Suppressor macrophage treated with lipopolysaccharide for 4 hours (primary cell): ENCODE measurements at places on chromosomes 16 and 17.

GRCh38 chr17:45403906-45404490, 28.7 kb downstream of the ARHGAP27 start:
- DNase-seq: no peak

DNA sequence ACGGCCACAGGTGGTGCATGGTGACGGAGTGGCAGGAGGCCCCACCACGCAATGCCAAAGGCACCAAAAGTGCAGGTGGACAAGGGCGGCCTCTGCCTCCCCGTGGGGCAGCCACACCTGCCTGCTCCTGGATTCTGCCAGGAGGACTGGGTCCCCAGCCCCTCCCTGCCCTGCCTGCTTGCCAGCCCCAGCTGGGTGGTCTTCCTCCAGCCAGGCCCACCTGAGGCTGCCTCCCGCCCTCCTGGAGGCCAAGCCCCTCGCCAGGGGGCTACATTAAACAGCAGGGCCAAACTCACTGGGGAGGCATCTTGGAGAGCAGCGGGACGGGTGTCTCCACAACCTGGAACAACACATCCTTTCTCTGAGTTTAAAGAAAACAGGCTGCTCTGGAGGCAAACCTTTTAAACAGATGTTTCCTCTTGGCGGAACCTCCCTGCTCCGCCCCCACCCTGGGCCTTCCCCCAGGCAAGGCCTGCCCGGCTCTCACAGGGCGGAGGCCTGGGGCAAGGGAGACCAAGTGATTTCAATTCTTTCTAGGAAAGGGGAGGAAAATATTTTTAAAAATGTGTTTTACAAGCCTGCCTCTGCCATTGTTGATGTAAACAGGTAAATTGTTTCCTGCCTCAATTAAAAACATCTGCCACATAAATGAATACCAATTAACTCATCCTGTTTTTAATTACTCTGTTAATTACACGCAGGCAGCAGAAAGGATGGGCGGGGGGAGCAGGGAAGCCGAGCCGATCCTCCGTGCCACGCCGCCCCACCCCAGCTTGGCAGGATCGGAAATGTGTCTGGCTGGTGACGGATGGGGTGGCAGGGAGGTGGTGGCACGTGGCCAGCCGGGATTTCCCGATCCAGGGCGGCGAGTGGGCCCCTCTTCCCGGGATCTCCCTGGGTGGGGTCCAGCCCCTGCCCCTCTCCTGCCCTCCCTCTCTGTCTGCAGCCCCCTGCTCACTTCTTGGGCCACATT, 54.4 kb upstream of the PABPN1L start:
- peak; percentile 78 for DNase-seq

- no peak for DNase-seq
These were observed 71.2 kb upstream of the C16orf82 start for GRCh38 chr16:26995522-26995921.

DNA sequence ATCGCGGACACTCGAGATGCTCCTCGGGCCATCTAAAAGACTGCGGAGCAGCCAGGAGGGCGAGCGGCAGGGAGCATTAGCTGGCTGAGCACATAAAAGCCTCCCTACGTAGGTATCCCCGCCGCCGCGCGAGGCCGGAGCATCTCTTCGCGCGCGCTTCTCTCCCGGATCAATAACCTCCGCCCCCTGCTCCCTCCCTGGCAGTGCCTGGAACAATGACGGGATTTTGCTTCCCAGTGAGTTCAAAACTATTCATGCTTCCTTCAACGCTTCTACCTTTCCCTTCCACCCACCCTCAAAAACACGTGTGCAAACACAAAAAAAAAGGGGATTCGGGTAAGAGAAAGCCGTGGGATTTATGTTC, 984 bp downstream of the CENPV start:
- no peak for DNase-seq

- no peak for DNase-seq
These were observed 52.4 kb upstream of the PMFBP1 start for GRCh38 chr16:72224260-72224768.

GRCh38 chr17:45784741-45785479, 790 bp downstream of the CRHR1 start:
- peak; percentile 50 for DNase-seq

DNA sequence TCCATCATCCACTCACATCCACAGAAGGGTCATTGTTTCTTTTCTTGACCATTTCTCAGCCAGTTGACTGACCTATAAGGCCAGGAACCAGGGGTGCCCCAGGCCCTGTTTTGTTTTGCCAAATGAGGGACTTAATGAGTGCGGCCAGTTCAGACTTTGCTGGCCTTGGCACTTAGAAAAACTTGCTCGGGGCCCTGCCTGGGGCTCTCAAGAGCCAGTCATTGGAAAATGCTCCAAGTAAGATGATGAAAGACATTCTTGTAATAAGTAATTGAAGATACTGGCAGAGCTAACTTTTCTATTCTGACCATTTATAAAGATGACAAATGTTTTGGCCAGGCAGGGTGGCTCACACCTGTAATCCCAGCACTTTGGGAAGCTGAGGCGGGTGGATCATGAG, 29.0 kb upstream of the CLEC18B start:
- no peak for DNase-seq

GRCh38 chr17:19020016-19020415, 15.5 kb upstream of the FAM83G start:
- no peak for DNase-seq

- DNase-seq: peak; percentile 28
These were observed at the start of gene PRSS22 for GRCh38 chr16:2857451-2858244. PRSS22 (minus strand) TSS chr16:2858170; CDS start chr16:2858104, 66 bp downstream.

- no peak for DNase-seq
These were observed 120.6 kb upstream of the KCNJ16 start for GRCh38 chr17:69954241-69954925.

- DNase-seq: no peak
These were observed 40.1 kb downstream of the LITAF start for GRCh38 chr16:11546608-11547061.

- DNase-seq: no peak
These were observed 4.8 kb downstream of the PPM1D start for GRCh38 chr17:60604686-60605334.

DNA sequence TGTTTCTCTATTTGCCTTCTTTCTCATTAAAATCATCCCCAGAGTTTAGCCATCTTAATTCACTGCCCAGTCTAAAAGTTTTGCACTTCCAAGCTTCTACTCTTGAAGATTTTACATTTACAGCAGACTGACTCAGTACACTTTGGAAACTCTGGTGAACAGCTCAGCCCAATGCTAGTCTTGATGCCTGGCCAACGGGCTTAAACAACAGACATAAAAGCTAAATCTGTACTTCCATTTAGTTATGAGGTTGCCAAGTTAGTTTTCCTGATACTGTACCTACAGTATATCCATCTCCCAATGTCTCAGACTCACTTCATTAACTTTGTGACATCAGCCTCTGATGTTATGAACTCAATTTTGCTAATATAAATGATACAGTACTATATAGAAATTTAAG, 891.8 kb upstream of the SOX9 start:
- DNase-seq: no peak

DNA sequence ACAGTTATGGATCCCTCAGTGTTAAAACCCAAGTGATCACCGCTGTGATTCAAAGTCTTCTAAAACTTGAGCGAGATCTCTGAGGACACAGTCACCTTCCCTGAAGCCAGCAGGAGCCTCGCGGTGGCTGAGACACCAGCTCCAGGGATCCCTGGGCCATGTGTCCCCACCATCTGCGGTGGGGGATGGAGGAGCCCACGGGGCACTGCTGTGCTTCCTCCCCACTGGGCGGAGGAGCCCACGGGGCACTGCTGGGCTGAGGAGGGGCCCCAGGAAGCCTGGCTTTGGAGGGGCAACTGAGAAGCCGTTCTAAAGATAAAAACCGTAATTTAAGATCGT, 65.7 kb upstream of the METRNL start:
- DNase-seq: no peak

DNA sequence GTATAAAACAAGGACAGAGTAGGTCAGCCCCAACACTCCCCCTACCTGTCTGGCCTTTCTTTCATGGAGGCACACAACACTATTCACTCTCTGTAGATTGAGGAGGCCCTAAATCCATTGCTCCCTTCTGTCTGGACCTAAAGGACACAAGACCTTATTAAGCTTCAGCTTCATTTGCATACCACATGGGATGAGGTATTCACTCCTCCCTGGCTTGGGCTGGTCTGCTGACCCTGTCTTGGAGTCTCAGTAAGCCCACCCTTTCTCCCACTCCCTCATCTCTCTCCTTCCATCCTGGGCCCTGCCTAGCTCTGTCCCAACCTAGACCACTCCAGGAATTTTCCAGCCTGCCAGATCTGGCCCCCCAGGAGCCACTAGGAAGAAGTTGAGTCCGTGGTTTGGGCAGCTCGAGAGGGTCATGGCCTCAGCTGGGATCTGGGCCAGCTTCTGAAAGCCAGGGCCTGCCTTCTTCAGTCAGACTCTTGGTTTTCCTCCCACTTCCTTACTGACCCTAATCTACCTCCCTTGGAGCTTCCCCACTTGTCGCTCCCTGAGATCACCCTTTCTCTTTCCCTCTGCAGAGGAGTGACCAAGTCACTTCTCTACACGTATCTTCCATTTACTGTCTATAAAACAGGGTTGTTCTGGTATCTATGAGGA, 6.5 kb upstream of the LLGL1 start:
- DNase-seq: peak; percentile 23

DNA sequence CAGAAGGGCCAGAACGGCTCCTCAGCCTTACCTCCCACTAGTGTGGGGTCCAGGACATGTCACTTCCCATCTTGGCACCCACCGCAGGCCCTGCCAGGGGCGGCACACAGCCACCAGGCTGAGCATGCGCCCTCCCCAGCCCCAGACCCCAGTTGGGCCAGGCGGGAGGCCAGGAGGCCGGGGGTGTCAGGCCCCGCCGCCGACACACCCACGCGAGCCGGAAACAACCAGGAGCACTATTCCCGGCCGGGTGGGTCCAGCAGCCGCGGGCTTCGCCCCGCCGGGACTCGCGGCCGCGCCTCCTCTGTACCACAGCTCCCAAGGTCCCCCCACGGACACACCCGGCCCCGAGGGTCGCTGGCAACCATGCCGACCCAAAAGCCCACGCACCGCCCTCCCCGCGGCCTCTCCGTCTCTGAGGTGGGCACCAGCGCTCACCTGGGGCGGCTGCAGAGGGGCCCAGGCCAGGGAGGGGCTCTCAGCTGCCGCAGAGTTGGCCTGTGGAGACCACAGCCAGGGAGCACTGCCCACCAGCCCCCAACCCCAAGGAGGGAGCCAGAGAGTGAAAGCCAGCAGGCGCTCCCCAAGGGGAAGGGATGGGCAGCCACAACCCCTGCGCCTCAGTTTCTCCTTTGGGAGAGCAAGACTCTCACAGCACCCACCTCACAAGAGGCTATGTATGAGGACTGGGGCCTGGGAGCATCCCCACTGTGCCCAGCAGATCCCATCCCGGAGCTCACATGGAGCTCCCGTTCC, 18.0 kb downstream of the B9D1 start:
- no peak for DNase-seq

GRCh38 chr17:82439194-82439828, 11.2 kb downstream of the CYBC1 start:
- DNase-seq: no peak

DNA sequence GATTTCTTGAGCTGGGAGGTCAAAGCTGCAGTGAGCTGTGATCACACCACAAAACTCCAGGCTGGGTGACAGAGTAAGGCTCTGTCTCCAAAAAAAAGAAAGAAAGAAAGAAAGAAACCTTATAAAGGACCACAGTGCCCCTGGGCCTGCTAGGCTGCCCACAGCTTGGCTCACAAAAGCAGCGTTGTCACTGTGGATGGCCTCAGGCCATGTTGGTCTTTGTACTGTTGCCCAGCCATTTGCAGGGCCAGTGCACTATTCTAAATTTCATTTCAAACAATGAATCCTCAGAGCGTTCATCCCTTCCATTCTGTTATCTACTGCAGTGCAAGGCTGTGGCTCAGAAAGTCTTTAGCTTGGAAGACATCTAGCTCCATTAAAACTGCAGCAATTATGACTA, 208.4 kb downstream of the SLC39A11 start:
- DNase-seq: no peak

DNA sequence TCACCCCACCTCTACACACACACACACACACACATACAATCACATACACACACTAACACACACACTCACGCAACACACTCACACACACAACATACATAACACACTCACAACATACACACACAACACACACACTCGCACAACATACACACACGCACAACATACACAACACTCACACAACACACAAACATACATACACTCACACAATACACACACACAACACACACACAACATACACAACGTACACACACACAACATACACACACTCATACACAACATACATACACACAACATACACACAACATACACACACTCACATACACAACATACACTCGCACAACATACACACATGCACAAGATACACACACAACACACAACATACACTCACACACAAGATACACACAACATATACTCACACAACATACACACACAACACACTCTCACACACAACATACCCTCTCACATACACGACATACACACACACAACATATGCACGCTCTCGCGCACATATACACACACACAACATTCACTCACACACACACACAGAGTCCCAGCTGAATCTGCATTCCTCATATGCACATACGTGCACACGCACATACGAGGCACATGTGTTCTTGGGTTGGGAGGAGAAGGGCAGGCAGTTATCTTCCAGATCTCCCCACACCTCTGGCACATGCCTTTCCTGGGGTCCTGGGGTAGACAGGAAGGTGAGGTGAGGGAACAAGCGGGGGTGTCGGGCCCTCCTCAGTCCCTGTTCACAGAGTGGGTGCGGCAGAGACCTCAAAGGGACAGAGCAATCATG, 1.1 kb downstream of the ASGR2 start:
- no peak for DNase-seq

DNA sequence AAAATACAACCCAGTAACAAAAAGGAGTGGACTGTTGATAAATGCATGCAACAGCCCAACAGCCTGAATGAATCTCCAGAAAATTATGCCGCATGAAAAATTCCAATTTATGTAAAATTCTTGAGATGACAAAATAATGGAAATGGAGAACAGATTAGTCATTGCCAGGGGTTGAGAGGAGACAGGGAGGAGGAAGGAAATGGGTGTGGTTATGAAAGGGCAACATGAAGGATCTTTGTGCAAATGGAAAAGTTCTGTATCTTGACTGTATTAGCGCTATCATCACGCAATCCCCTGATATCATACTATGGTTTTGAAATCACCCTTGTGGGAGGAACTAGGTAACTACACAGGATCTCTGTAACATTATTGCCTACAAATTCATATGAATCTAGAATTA, 1058.3 kb upstream of the RBFOX1 start:
- no peak for DNase-seq
